Spinal cord (tissue), 10 donors: ENCODE measurements at places on chromosomes 7 and 10. TPM values are rescaled to one million over a fixed set of nuclear protein-coding genes. Genes with fewer than 3 reads are reported as not detected.

DGKB gene
- total RNA-seq = 13.6 TPM

PCDH15 gene
- 20.7 TPM for total RNA-seq

CLCN1 gene
- 0.28 TPM for total RNA-seq

SNX8 gene
- 14.8 TPM for total RNA-seq

SLC29A3 gene
- total RNA-seq = 3.5 TPM

CPN1 gene
- 0.69 TPM for total RNA-seq

ITPRID1 gene
- total RNA-seq = 0.11 TPM

IDI2 gene
- total RNA-seq = not detected

ALKBH4 gene
- total RNA-seq = 17.4 TPM

PLEKHS1 gene
- 0.11 TPM for total RNA-seq

AKR1C2 gene
- total RNA-seq = 33.4 TPM
